Stimulated activated CD8-positive, alpha-beta memory T cell treated with anti-CD3 and anti-CD28 coated beads, Interleukin-7, amount 100 ng/mL, for 1 hour (primary cell): ENCODE measurements at places on chromosomes 5 and 9.

GRCh38 chr5:10801931-10802666 lies 41.1 kb upstream of the DAP start:
- DNase-seq, result no peak

DNA sequence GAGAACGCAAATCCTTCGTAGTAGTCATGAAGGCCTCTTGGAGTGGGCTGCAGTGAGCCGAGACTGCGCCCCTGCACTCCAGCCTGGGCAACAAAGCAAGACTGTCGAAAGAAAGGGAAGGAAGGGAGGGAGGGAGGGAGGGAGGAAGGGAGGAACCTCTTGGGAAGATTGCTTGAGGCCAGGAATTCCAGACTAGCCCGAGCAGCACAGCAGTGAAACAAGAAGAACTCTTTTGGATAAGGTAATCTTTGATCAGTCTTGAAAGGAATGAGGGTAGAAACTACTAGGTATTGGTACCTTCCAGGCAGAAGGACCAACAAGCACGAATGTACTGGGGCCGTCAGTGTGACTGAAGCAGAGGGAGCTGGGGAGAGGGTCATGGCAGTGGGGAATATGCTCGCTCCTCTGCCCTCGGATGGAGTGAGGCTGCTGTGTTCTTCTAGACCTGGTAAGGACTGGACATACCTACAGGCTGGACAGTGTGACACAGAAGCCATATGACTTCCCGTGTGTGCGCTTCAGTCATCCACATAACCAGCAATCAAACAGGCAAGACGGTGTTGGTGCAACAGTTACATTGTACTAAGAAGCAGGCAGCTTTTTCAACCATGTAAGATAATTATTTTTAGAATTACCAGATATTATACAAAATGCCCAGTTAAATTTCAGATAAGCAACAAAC lies 45.2 kb downstream of the P4HA2 start:
- DNase-seq, result no peak

GRCh38 chr5:162289489-162289888 lies 221.9 kb downstream of the GABRG2 start:
- no peak for DNase-seq

- DNase-seq, result no peak
Observed at GRCh38 chr5:82564963-82565362, 286.8 kb upstream of the RPS23 start.

DNA sequence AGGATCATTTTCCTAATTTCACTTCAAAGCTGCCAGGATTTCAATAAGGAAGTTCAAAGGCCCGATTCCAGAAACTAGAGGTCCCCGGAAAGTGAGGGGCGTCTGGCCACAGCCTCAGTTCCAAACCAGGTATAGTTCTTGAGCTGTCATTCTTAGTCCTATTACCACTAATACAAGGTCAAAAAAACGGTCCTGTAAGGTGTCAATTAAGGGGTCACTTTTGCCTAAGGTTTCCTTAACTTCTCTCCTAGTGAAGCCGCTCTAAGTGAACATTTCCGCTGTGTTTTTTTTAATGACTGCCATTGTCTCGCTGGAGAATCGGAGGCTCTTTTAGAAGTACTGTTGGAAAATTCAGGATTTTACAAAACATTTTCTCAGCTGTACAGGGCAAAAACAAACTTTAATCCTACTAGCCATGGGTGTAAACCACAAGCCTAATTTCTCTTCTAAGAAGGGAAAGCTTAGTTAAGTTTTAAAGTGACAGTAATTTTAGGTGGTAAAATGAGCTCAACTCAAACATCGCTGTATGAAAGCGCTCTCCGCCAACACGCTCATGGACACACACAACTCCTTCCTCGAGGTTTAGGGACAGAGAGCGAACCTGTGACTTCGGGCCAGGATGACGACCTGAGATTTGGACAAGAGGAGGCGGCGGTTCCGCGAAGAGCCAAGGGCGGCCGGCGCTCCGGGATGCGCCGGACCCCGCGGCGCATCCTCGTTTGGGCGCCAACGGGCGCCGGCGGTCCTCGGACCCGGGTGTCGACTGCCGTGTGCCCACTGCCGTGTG lies 76.7 kb upstream of the IFNE start:
- DNase-seq, result no peak

DNA sequence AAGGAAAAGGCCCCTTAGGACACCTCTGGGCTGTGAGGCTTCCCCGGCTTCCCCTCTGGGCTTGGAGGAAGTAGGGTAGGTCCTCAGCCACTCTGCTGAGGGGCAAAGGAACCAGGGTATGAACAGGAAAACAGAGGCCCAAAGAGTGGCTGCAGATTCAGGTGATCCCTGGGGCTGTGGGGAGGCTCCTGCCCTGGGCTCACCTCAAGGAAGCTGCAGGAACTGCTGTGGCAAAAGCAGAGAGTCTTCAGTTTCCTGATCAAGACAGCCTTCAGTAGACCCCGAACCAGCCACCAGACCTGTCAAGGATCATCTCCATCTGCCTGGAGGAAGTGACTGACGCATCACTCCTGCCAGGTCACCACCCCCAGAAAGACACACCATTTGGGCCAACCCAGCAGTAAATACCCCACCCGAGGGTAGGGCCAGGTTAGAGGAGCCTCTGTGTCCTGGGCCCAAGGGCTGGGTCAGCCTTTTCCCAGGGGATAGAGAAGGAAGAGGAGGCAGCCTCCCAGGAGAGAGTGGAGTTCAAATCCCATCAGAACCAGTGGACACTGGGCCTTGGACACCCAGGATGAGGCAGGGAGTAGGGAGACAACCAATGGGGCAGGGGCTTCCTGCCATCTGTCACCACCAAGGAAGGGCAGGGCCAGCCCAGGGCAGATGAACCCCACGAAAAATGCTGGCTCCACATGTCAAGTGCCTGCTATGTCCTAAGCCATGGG lies 5.8 kb upstream of the ST6GALNAC6 start:
- DNase-seq, result peak; percentile 32

DNA sequence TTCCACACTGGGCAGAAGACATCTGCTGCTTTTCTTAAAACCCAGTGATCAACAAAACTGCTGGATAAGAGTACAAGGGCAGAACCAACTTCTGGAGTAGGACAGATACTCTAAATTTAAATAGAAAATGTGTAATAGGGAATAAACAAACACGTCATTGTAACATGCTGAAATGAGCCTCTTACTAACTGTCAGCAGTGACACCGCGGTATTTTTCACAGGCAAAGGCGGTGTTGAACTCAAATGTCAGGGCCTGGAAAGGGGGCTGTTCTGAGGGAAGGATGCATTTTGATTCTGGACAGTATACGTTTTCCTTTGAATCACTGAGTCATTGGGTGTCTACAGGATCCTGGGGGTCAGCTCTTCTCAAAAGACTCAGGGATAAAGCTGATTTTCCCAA lies 73.5 kb downstream of the OTULIN start:
- DNase-seq, result no peak

GRCh38 chr5:123561230-123561629 lies 49.3 kb downstream of the CSNK1G3 start:
- no peak for DNase-seq

- DNase-seq, result no peak
Observed at GRCh38 chr5:59887274-59887673, 6.3 kb downstream of the PDE4D start.

GRCh38 chr9:131713016-131713415 lies 26.9 kb downstream of the RAPGEF1 start:
- no peak for DNase-seq

DNA sequence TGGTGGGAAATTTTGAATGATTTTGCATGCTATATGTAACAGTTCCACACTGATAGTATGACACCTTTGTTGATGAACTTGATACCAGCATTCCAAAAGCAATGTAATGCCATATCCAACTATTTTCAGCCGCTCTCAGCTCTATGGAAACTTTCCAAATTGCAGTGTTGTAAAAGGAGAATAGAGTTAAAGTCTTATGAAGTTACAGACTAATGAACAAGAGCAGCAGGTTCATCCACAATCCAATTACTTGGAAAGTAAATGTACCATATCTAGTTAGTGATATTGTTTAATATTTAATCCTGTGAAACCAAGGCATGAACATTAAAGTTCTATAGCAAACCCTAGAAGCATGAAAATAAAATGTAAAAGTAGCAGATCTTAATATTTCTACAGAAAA lies 418.2 kb downstream of the TUSC1 start:
- DNase-seq, result no peak

GRCh38 chr5:133219296-133219695 lies 167.5 kb downstream of the HSPA4 start:
- no peak for DNase-seq

GRCh38 chr5:77563475-77563874 lies 71.4 kb upstream of the WDR41 start:
- DNase-seq, result no peak

DNA sequence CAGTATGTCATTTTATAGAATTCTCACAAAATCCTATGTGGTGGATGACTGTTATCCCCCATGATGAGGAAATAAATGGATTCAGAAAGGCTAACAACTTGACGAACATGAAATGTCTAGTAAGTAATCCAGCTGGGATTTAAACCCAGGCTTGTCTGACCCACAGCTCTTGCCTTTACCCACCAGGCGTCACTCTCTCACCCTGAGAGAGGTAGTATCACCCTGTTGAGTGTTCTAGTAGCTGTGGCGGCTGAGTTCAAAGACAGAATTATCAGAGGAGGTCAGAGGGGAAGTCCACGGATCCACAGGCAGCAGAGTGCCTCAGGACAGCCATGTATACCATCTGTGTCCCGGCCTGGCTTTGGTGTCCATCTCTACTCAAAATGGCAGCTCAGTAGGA lies 113.8 kb downstream of the ZNF462 start:
- no peak for DNase-seq

DNA sequence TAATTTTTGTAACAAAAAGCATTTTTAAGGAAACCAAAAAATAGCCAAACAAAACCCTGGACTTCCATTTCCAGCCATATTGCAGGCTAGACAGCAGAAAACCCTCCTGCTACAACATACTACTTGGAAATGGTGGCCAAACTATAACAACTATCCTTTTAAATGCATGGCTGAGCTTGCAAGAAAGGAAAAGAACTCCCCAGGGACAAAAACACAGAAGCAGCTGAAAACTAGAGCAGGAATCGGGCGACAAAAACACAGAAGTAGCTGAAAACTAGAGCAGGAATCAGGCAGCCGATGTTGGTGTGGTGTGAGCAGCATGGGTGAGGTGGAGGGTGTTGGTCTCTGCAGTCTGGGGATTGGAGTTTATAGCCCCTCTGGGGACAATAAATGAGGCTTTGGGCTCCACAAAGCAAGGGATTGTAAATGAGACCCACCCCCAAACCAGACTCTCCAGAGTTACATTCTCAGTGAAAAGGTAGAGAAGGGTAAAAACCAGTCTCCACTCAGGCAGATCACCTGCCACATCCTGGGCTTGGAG lies 95.2 kb downstream of the C9orf50 start:
- no peak for DNase-seq

DNA sequence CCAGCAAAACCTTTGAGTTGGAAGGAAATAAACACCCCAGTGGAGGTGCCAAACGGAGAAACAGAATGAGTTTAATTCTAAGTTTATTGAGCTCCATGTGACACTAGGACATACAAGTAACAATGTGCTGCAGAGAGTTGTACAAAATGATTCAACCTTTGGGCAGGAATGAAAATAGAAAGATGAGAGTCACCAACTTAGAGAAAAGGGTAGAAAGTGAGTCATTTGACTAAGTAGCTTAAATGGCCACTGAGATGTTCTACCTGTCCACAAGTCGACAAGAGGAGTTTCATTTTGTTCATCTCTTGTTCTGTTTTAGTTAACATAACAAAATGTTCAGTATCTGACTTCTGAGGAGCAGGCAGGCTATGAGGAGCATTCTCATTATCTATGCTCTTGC lies 284.7 kb downstream of the NR2F1-AS1 start:
- DNase-seq, result no peak

- DNase-seq, result no peak
Observed at GRCh38 chr5:78518365-78519197, 130.0 kb downstream of the LHFPL2 start.

GRCh38 chr5:82097-82496 lies 9.9 kb upstream of the PLEKHG4B start:
- DNase-seq, result no peak
